ENCODE measurements at places on chromosomes 4 and X. TPM values are rescaled to one million over a fixed set of nuclear protein-coding genes. Genes with fewer than 3 reads are reported as not detected.

- H3K36me3 ChIP-seq, result no peaks in the 10 kb centered on the region
- H3K27me3 ChIP-seq, result no peaks in the 10 kb centered on the region
- no peak overlapping the region for H3K4me3 ChIP-seq
- no peak overlapping the region for H3K27ac ChIP-seq
Observed at GRCh38 chrX:111131572-111131971, 35.6 kb downstream of the PAK3 start.

DNA sequence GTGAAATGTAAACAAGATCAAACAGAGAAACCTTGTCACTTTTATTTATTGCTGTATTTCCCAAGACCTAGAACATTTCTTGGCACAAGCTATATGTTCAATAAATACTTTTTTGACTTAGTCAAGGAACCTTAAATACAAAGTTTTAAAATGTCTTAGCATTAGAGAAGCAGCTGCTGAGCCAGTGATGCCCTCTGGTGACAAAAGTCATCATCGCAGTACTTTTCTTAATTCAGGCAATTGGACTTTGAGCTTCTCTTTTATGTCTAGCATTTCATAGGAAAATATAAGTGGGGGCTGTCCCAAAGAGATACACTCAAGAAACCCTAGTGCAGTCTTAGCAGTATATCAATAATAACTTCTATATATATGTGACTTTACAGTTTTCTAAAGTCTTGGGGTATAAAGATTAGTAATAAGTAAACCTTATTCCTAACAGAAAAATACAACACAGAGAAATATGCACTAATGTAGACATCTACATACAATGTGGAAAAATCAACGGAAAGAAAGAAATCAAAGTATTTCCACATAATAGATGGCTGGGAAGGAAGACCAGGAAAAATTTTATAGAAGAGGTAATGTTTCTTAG is 118.4 kb downstream of the DTHD1 start:
- H3K4me1 ChIP-seq, result no peaks in the 10 kb centered on the region
- H3K27me3 ChIP-seq, result no peaks in the 10 kb centered on the region
- no peaks in the 10 kb centered on the region for H3K36me3 ChIP-seq
- no peak overlapping the region for H3K4me3 ChIP-seq
- no peak overlapping the region for H3K27ac ChIP-seq

MAOB gene
- total RNA-seq, result not detected

- no peaks in the 10 kb centered on the region for H3K27me3 ChIP-seq
- DNase-seq, result no peak
- no peaks in the 10 kb centered on the region for H3K4me1 ChIP-seq
Observed at GRCh38 chr4:118814058-118814457, 21.9 kb downstream of the SEC24D start.

USP17L10 gene
- total RNA-seq, result not detected

AMER1 gene
- 6.8 TPM for total RNA-seq

GRCh38 chrX:25019707-25020390 is 4.1 kb upstream of the ARX start:
- peaks cover 22% of the 10 kb centered on the region for H3K4me1 ChIP-seq
- no peaks in the 10 kb centered on the region for H3K36me3 ChIP-seq
- peaks cover 40% of the 10 kb centered on the region for H3K27me3 ChIP-seq
- no peak overlapping the region for H3K27ac ChIP-seq

DCX gene
- total RNA-seq, result not detected

- H3K4me1 ChIP-seq, result no peaks in the 10 kb centered on the region
- DNase-seq, result no peak
- H3K36me3 ChIP-seq, result no peaks in the 10 kb centered on the region
- no peak overlapping the region for H3K27ac ChIP-seq
Observed at GRCh38 chrX:50971395-50971794, 60.9 kb downstream of the BMP15 start.

- no peaks in the 10 kb centered on the region for H3K27me3 ChIP-seq
- no peak overlapping the region for H3K27ac ChIP-seq
- H3K36me3 ChIP-seq, result peaks cover 64% of the 10 kb centered on the region
- no peaks in the 10 kb centered on the region for H3K4me1 ChIP-seq
Observed at GRCh38 chr4:151738720-151739517, 21.9 kb downstream of the GATB start.

DNA sequence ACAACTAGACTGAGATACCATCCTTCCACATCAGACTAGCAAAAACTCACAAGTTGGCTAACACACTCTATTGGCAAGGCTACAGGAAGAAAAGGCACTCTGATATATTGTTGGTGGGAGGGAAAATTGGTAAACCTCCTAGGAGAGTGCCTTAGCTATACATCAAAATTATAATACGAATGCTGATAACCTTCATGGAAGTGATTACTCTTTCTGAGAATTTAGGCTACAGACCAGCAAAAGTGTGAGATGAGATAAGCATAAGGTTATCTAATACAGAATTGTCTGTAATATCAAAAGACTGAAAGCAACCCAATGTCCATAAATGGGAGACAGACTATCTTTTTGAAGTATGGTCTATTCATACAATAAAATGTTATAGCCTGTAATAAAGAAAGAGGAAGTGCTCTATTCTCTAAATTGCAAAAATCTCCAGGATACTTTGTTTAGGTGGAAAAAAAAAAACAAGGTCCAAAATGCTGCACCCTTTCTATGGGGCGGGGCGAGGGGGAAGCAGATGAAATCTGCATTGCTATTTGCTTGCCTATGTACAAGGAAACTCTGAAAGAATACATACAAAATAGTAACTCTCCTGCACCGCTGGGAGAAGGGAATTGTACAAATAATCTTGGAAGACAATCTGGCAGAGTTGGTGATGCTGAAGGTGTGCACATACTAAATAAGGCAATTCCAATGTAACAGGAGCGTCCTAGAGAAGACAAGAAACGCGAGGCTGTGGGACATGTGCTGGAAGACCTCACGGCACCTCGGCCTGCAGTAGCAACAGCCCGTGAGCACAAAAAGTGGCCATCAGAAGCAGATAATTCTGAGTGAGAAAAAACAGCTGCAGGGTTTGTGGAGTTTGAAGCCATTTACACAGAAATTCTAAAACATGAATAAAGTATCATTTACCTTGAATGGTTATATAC is 109.7 kb downstream of the AFAP1 start:
- H3K4me1 ChIP-seq, result no peaks in the 10 kb centered on the region
- H3K27ac ChIP-seq, result no peak overlapping the region
- no peak for DNase-seq
- peaks cover 7% of the 10 kb centered on the region for H3K27me3 ChIP-seq

ETDB gene
- total RNA-seq, result not detected

DNA sequence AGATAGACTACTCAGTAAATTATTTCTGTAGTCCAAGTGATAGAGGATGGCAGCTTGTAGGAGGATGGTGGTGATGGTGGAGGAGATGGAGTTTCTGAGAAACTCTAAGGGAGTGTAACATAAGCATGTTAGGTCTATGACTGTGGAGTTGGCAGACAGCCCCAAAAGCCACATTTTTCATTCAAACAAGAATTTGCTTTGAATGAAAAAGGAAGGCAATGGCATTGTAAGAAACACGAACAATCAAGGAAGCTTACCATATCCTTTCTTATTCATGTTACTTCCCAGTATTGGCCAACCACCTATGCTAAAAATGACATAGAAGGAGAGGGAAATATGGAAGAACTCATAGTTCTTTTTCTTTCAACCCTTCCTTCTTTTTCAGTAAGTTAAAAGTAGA is 18.7 kb upstream of the SEC24B start:
- DNase-seq, result no peak
- H3K4me1 ChIP-seq, result no peaks in the 10 kb centered on the region
- H3K27ac ChIP-seq, result no peak overlapping the region
- no peaks in the 10 kb centered on the region for H3K27me3 ChIP-seq
- H3K4me3 ChIP-seq, result no peak overlapping the region

DNA sequence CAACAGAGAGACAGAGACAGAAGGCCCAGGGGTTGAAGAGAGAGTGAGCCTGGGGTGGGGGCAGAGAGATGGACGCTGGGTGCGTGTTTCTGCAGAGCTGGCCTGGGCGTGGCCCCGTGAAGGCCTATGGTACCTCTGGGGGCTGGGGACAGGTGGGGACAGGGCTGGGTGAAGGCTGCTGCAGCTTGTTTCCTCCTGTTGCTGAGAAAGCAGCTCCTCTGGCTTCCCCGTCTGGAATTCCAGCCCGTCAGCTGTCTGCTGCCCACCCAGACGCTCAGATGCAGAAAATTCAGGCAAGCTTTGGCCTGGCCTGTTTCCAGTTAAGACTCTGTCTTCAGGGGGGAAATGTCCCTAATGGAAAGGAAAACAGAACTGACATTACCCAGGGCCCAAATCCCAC is 76.8 kb upstream of the PSAPL1 start:
- peaks cover 5% of the 10 kb centered on the region for H3K27me3 ChIP-seq
- no peaks in the 10 kb centered on the region for H3K36me3 ChIP-seq
- H3K4me3 ChIP-seq, result no peak overlapping the region
- no peak overlapping the region for H3K27ac ChIP-seq
- H3K4me1 ChIP-seq, result peaks cover 13% of the 10 kb centered on the region

DNA sequence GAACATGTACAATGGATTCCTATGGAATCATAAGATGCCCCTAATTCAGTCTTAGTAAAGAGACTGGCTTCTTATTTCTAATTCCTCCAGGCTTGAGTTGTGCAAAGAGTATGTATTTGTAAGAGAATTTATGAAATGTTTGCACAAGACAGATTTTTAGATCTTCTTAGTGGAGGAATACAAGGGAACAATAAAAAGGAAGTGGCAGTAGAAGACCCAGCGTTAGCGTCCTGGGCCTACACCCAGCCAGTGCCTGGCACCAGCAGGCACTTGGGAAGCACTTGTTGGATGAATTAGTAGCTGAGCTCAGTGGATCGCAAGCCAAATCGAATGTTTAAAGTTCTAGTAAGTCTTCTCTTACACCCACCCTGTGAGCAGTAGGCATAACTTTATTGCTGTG is 157.4 kb downstream of the PTTG2 start:
- no peak for DNase-seq
- H3K4me1 ChIP-seq, result no peaks in the 10 kb centered on the region
- no peak overlapping the region for H3K27ac ChIP-seq
- H3K27me3 ChIP-seq, result no peaks in the 10 kb centered on the region
- H3K36me3 ChIP-seq, result peaks cover 87% of the 10 kb centered on the region

DNA sequence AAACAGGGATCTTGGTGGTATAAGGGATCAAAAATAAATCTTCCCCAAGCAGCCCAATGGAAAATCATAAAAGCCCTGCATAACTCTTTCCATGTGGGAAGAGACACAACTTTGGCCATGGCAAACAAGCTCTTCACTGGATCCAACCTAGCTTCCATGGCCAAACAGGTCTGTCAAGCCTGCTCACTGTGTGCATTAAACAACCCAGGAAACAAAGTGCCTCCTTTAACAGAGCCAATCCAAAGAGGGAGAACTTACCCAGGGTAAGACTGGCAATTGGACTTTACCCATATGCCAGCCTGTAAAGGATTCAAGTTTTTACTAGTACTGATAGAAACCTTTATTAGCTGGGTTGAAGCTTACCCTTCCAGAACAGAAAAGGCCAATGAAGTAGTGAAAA is 7.6 kb upstream of the HERC5 start:
- no peak overlapping the region for H3K27ac ChIP-seq
- H3K4me3 ChIP-seq, result no peak overlapping the region

SPATA4 gene
- total RNA-seq, result not detected

DNA sequence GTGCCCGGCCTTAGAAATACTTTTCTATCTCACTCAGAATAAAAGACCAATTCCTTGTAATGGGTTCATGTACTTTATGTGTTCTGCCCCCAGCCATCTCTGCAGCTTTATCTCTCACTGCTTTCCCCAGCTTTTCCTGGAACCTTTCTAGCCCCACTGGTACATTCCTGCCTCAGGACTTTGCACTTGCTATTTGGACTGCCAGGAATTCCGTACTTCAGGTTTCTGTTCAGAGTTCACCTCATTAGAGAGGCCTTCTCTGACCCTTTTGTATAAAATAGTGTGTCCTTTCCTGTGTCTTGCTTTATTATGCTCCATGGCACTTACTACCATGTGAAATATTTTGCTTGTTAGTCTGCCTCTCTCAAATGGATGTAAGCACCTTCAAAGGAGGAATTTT is 112.5 kb downstream of the PDLIM5 start:
- H3K27ac ChIP-seq, result no peak overlapping the region
- H3K27me3 ChIP-seq, result no peaks in the 10 kb centered on the region
- no peak overlapping the region for H3K4me3 ChIP-seq

GRCh38 chrX:71660562-71661416 is 6.6 kb upstream of the LOC101059915 start:
- H3K36me3 ChIP-seq, result no peaks in the 10 kb centered on the region
- DNase-seq, result no peak
- no peak overlapping the region for H3K27ac ChIP-seq
- no peak overlapping the region for H3K4me3 ChIP-seq
- peaks cover 10% of the 10 kb centered on the region for H3K4me1 ChIP-seq

DNA sequence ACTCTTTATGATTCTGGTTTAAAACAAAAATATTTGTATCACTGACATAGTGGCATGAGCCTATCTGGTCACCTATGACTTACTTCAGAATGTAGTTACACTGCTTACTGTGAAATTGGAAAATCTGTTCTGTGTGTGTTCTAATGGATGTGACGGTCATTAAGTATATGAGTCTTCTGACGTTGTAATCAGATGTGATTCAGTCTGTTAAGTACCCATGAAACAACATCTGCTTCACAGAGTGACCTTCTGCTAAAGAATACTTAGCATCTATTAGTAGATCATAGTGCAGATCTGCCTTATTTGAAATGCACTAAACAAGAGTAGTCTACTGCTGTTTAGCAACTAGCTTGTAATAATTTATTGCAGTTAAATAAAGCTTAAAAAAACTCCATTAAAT is 317.1 kb downstream of the DCTD start:
- no peak overlapping the region for H3K27ac ChIP-seq
- no peaks in the 10 kb centered on the region for H3K4me1 ChIP-seq

DNA sequence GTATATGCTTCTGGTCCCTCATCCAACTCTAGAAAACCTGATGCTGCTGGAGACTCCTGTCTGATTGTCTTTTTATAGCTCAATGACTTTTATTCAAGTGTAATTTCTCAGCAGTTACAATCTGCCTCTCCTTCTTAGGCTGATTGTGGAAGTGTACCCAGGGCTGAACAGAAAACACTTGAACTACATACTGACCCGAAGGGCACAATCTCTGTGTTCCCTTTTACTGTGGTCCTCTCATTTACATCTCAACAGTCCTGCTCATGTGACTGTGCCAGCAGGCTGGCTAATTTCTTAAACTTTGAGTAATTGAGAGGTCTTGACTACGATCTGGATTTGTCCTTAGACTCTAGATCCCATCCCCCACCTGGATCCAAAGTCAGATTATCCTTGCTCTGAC is 863.4 kb downstream of the PDHA2 start:
- H3K27ac ChIP-seq, result no peak overlapping the region
- no peaks in the 10 kb centered on the region for H3K27me3 ChIP-seq
- H3K4me3 ChIP-seq, result no peak overlapping the region
- no peaks in the 10 kb centered on the region for H3K36me3 ChIP-seq
- no peaks in the 10 kb centered on the region for H3K4me1 ChIP-seq
- DNase-seq, result no peak

GRCh38 chr4:188552741-188553275 is 413.6 kb downstream of the TRIML1 start:
- no peaks in the 10 kb centered on the region for H3K27me3 ChIP-seq
- H3K36me3 ChIP-seq, result no peaks in the 10 kb centered on the region

GRCh38 chr4:41144812-41145211 is 69.5 kb downstream of the APBB2 start:
- H3K27me3 ChIP-seq, result no peaks in the 10 kb centered on the region
- DNase-seq, result no peak
- no peak overlapping the region for H3K4me3 ChIP-seq
- no peaks in the 10 kb centered on the region for H3K4me1 ChIP-seq
- no peaks in the 10 kb centered on the region for H3K36me3 ChIP-seq

CENPE gene
- total RNA-seq, result 2.4 TPM
